Ecto neural progenitor cell (in vitro differentiated cells): ENCODE measurements at places on chromosomes 4 and X.

- no peak for DNase-seq
Measured at GRCh38 chr4:125022855-125023501, 291.8 kb upstream of the FAT4 start.

GRCh38 chr4:78756776-78757175 is 19.4 kb upstream of the BMP2K start:
- no peak for DNase-seq

DNA sequence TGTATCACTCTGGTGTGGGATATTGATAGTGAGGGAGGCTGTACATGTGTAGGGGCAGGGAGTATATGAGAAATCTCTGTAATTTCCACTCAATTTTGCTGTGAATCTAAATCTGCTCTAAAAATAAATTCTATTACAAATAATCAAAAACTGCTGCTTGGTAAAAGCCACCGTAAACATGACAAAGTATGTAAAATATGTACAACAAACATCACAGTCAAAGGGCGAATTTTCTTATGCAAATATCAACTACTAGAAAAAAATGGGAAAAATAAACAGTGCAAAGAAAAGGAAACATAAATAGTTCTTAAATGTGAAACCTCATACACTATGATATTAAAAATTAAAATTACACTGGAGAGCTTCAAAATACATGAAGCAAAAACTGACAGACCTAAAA is 105.1 kb upstream of the DCLK2 start:
- DNase-seq: no peak

DNA sequence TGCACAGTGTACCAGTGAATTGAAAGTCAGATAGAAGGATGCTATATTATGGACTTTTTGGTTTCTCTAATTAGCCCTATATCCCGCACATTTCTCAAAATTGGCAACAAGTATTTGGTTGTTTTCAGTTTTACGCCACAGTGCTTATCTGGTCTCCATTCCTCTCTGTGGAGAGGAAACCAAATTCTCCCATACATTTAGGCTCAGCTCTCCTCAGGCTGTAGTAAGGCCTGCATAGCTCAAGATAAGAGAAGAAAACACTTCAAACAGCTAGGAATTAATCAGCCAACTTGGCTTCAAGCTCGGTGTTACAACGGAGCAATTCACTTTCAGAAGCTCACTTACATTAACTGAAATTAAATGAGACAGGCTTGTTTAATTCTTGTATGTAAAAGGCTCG is 263.2 kb downstream of the PDHA2 start:
- DNase-seq: no peak

DNA sequence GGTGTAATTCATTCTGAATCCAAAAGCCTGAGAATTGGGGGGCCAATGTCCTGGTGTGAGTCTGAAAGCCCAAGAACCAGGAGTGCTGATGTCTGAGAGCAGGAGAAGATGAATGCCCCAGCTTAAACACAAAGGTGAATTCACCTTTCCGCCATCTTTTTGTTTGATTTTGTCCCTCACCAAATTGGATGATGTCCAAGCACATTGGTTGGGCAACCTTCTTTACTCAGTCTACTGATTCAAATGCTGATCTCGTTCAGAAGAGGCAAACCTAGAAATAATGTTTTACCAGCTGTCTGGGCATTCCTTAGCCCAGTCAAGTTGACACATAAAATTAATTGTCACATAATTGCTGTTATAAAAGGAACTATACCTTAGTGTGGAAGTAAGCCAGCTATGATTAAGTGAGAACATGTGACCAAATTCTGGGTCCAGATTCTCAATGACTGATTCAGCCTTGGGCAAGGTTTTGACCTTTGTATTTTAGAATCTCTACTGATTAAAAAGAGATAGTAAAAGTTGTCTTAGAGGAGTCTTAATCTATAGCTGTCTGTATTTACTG is 34.5 kb upstream of the SLC4A4 start:
- no peak for DNase-seq

DNA sequence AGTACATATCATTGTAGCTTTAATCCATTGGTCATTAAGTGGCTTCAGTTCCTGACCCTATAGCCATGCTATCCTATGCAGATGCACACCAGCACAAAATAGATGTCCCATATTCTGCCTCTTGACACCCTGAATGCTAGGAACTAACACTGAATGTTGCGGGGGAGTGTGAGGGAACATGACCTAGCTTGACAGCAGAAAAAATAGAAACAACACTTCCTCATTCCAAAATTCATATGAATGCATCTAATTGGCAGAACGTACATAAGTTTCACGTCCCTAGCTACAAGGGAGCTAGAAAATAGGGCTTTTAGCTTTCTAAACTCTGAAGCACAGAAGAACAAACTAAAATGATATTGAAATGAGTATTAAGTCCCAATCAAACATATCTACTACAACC is 14.4 kb upstream of the DCAF8L1 start:
- no peak for DNase-seq

DNA sequence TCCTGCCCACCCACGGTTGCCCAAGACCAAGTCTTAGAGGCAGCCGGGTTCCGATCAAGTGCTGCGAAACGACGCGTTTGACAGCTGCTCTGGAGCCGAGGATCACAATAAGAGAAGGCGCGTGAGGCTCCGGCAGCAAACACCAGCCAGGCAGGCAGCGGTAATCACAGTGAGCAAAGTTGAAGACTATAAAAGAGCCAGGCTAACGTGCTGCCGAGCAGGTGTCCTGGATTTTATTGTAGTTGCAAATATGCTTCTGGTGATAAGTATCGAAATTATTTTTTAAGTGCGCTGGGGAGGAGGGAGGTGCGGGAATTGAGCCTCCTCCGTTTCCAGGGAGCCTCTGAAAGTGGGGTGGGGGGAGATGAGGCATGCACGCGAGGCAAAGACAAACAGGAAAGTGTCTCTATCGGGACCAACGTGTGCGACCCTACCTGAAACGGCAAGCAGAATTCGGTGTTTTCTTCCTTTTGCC is 590 bp downstream of the GABRA2 start:
- peak; percentile 62 for DNase-seq

GRCh38 chrX:29012867-29013266 is 425.6 kb downstream of the IL1RAPL1 start:
- DNase-seq: no peak

DNA sequence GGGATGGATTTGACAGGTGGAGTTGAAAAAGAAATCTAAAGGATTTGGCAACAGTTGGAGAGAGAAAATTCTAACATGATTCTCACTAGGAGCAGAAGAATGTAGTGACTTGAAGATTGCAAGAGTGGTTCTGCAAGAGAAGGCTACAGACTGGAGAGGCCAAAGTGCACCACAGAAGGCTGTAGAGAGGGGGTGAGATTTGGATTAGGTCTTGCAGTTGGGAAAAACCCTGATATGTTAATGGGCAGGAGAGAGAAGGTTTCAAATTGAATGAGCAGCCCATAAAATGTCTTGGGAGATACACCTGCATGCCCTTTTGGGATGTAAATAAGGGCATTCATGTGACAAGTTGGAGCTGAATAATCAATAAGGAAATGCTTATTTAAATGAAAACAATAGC is 14.7 kb upstream of the VEGFD start:
- DNase-seq: no peak

- no peak for DNase-seq
Measured at GRCh38 chr4:11436673-11437072, 8.0 kb upstream of the HS3ST1 start.

DNA sequence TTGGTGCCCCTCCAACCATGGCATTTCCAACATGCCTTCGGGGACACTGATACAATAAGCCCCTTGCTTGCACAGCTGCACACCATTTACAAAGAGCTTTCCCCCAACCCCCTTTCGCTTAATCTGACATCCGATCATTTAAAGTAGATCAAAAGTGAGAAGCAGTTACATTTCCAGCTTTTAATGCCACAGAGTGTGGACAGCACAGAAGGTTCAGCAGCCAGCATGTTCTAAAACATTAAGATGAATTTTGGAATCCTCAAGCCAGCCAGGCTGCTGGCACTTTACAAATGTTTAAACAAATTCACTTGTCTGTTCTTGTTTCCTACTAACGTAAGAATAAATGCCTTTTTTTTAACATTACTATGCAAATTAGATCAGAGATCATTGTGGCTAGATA is 284.4 kb upstream of the LDB2 start:
- no peak for DNase-seq

GRCh38 chr4:20520901-20521300 is 179.4 kb upstream of the PACRGL start:
- no peak for DNase-seq
